ENCODE measurements at places on chromosomes 3 and 15.

DNA sequence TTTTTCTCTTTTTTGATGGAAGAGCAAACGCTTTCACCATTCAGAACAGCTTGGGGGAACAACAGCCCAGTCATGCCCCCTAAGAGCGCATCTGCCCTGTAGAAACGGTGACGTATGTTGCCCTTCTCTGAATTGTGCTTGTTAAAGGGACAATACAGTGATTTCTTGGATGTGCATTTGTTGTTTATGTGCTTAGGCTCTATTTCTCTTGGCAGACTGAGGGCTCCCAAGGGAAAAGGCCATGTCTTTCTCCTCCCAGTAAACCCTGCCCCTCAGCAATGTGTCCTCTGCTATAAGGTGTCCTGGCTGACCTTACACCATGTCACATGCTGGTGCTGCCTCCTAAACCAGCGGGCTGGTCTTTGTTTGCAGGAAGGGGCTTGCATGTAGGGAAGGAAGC lies 346.1 kb downstream of the EPHB1 start:
- no peak for DNase-seq

DNA sequence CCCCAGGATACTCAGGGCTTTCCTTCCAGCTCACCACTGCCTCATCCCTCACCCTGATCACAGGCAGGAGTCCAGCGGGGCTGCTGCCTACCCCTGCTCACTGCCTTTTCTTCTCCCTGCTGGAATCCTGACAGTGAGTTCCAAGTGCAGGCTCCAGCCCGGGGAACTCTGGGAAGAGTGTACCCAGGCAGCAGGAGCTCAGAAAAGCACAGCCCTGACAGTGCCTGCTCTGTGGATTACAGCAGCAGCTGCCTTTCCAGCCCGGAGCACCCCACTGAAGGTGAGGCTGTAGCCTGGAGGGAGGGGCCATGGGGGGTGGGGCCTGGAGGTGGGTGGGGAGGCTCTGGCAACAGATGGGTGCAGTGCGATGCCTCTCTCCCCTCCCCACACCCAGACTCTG lies 6.1 kb upstream of the JMJD7 start:
- no peak for DNase-seq

DNA sequence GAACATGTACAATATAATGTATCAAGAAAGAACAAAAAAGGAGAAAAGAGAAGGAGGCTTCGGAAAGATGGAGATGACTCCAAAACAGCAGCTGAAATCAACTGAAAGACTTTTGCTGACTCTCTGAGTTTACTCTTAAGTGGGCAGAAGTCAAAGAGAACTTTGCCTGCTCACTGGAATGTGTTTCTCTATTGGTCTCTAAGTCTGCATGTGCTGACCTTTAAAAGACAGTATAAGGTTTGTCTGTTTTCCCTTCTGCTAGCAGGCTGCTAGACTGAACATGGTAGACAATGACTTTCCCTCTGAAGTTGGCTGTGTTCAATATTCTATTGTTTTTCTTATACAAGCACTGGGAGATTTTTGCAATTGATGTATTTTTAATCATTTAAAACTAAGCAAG lies 7.2 kb upstream of the MAP4 start:
- DNase-seq, result no peak

DNA sequence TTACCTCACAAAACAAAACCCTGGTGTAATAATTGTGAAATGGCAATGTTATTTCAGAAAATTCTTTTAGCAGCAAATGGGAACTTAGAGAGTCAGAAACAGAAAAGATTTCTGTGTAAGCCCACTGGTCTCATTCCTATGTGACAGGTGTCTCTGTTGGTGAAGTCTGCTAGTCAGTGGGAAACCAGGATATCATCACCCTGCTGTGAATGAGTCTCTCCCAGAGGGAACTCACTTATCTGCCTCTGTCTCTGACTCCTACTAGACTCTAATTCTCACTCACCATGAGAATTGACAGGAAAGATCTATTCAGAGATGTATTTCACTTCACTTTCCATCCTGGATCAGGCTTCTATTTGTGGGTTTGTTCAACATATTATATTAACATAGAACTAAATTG lies 266.0 kb downstream of the EPHA3 start:
- no peak for DNase-seq

- no peak for DNase-seq
Measured at GRCh38 chr15:99992611-99993231, 259.5 kb upstream of the LYSMD4 start.

DNA sequence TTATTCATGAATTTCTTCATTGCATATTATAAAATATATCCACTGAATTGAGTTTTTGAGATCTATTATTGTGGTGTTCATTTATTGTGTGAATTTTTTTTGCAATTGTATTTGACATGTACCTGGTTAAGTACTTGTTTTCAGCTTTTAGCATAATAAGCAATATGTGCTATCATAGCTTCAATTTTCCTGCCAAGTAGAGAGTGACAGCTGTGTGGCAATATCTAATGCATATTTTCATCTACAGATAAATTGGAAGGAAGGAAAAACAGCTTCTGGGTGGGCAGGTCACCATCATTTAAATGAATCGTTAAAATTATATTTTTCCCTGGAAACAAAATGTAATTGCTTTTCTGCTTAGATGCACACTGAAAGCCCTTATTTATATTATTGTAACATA lies 296.9 kb downstream of the EPHA6 start:
- no peak for DNase-seq

DNA sequence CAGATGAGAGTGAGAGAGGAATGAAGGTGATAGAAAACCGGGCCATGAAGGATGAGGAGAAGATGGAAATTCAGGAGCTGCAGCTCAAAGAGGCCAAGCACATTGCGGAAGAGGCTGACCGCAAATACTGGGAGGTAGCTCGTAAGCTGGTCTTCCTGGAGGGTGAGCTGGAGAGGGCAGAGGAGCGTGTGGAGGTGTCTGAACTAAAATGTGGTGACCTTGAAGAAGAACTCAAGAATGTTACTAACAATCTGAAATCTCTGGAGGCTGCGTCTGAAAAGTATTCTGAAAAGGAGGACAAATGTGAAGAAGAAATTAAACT lies 88.9 kb downstream of the EOMES start:
- DNase-seq, result no peak

GRCh38 chr15:26682598-26683164 lies 90.2 kb downstream of the GABRB3 start:
- DNase-seq, result no peak

GRCh38 chr3:143755978-143756377 lies 92.3 kb downstream of the SLC9A9 start:
- no peak for DNase-seq

GRCh38 chr15:64780600-64781156 lies 5.3 kb upstream of the RBPMS2 start:
- no peak for DNase-seq

- no peak for DNase-seq
Measured at GRCh38 chr3:148694116-148694515, 3.6 kb upstream of the AGTR1 start.

DNA sequence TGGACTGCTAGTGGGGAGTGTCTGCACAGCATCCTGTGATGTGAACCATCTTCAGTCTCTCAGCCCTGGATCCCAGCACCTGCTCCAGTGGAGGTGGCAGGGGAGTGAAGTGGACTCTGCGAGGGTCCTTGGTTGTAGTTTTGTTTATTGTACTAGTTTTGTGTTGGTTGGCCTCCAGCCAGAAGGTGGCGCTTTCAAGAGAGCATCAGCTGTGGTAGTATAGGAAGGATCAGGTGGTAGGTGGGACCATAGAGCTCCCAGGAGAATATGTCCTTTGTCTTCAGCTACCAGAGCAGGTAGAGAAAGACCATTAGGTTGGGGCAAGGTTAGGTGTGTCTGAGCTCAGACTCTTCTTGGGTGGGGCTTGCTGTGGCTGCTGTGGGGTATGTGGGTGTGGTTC lies 20.9 kb downstream of the NEK11 start:
- DNase-seq, result no peak
